ENCODE measurements at places on chromosomes 2 and 18.

- DNase-seq, result no peak
Observed at GRCh38 chr18:14922965-14923565, 175.1 kb downstream of the ANKRD30B start.

DNA sequence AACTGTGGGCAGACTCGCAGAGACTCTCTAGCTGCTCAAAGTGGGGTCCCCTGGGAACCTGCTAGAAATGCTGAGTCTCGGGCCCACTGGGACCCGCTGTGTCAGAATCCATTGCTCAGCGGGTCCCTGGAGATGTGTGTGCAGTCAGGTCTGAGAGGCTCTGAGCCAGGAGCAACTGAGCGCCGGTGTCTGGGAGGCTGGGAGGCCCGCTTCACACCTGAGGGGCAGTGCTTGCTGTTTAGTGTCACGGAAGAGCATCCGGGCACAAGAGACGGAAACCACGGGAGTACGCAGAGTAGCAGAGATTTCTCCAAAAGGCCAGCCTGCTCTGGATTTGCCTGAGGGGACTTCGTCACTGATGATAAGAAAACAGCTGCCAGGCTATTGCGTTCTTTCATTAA, 70.1 kb downstream of the EDAR start:
- DNase-seq, result no peak

- DNase-seq, result peak; percentile 22
Observed at GRCh38 chr2:97011977-97012569, 25.7 kb upstream of the FAM178B start.

DNA sequence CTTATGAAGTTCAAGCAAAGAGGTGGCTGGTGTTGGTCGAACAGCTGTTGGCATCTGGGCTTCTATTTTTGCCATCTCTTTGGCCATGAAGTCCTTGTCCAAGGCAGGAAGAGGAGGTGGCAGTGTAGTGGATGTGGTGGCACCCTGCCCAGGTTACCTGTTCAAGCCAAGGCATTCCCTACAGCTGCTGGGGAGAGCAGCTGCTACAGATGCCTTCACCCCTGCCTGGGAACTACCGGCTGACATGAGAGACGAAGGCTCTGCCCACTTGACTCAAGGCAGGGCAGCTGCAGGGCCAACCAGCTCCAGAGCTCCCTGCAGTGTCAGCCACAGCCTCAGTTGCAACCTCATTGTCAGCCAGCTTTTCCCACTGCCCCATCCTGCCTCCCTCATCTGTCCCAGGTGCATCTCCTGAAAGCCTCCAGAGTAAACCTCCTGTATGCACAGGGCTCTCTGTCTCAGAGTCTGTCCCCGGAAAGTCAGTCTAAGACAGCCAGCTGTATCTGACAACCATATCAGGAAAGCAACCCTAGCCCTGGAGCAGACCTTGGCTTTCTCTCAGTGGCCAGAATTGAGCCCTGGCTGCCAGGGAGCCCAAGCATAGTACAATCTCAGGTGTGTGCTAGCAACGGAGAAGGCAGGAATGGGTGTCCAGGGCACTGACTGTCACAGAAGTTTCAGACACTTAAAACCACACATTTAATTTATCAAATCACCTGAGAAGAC, 115.9 kb downstream of the RPIA start:
- DNase-seq, result no peak

GRCh38 chr2:28393114-28393836, 617 bp downstream of the FOSL2 start:
- DNase-seq, result no peak

- no peak for DNase-seq
Observed at GRCh38 chr2:157989227-157989626, 112.4 kb upstream of the UPP2 start.

DNA sequence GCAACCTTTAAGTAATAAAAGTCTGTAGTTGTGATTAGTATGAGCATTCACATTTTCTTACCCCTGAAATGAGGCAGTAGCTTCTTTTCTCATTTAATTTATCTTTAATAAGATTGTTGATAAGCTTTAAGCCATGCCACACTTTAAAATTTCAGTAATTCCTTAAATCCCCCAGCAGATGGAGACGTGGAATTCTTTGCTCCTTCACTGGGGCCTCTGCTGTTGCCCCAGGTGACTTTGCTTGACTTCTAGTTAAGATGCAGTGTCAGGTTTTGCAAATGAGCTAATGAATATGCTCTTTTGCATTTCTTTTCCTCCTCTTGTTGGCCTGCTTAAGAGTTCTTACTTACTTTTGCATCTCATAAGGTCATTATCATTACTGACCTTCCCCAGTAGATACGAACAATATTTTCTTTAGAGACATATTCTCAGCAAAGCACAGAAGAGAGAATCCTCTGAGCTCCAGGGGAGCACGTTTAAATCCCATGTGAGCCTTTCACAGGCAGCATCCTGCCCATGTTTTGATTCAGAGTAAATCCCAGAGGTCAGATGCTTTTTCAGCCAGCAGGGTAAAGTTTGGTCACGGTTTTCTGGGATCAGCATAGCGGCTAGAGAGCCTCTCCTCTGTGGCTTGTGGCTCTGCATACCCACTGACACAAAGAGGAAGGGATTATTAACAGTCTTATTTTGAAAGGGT, 222.9 kb downstream of the PTPRM start:
- no peak for DNase-seq
